ENCODE measurements at places on chromosomes 1 and 21.

- DNase-seq = no peak
These were observed 600.5 kb downstream of the NPHP4 start for GRCh38 chr1:5391725-5392124.

DNA sequence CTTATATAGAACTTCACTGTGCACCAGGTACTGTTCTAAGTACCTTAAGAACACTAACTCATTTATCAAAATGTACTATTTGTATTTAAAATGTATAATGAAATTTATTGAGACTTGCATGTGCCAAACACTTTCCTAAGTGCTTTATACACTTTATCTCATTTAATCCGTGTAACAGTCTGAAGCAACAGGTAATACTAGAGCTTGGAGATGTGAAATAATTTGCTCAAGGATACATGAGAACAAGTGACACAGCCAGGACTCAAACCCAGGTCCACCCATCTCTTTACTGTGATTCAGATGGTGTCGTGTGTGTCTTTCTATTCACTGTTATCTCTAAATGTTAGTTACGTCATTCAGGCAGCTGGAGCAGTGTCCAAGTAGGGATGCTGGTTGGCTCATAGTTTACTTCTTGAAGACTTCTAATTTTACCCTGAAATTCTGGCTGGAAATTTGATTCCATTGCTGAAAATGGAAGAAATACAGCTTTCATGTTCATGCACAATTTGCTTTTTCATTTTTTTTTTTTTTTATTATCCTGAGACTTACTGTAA is 169.7 kb upstream of the UBE2U start:
- DNase-seq = no peak

- DNase-seq = no peak
These were observed 27.8 kb upstream of the ZNF281 start for GRCh38 chr1:200437556-200438203.

- no peak for DNase-seq
These were observed 6.8 kb downstream of the MINDY1 start for GRCh38 chr1:150999926-151000325.

DNA sequence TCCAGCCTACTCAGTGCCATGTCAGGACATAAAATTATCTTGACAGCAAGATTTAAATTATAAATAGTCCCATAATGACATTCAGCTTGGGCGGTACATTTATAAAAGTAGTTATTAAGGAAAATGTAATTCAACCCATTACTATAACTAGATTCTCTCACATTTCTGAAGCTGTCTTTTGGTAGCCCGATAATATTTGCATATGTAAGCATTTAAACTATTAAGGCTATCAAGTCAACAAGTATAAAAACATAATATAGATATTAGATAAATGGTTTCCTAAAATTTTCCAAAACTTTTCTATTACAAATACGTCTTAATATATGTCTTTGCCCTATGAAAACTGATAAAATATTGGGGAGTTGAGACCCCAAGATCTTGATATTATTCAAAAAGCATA is 21.6 kb upstream of the GPR52 start:
- DNase-seq = no peak

GRCh38 chr1:209249785-209250440 is 333.6 kb upstream of the CAMK1G start:
- DNase-seq = no peak

GRCh38 chr21:15052459-15052763 is 12.4 kb downstream of the NRIP1 start:
- no peak for DNase-seq

DNA sequence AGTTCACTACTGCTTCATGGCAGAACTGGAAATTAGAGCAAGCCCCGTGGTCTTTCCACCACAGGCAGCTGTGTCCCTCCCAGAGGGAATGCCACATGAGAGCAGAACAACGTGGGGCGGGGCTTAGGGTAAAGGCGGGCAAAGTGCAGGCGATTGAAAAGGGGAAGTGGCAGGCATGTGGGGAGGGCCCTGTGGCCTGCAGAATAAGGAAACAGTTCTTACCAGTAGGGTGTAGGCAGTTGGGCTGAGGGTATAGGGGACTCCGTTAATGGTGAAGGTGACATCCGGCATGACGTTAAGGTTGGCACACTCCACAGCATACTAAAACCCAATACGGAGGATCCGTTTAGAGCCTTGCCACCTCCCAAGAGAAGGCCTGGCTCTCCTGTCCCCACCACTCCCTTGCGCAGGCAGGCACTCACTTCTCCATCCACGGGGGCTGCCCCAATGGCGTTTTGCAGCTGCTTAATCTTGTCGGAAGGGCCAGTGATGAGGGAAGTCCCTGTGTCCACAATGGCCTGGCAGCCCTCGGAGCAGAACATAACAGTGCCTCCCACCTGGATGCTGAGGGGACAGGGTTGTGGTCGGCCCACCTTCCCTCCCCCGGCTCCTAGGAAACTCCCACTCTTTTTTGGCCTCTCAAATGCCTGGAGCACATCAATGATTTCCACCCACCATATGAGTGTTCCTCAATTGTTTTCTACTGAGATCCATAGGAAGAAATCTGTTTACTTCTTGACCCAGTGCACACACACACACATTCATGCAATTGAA is 9.1 kb upstream of the RAB7B start:
- DNase-seq = no peak

GRCh38 chr1:80018348-80018747 is 1011.8 kb upstream of the ADGRL4 start:
- no peak for DNase-seq

DNA sequence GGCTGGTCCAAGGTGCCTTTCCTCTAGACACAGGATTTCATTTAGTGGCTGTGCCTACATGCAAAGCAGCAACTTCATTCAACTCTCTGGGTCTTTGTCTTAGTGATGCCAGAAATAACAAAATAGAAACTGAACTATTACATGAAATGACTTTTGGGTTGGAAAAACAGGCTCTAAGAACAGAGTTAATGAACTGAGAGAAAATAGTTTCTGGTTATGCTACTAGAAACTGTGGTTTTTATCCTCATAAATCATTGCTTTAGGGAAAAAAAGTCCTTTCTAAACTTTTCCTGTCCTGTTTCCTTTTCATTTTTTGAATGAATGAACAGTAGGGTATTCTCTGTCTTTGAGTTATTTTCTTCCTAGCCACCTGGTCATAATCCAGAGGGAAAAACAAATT is 424.0 kb downstream of the KIF26B start:
- DNase-seq = no peak

DNA sequence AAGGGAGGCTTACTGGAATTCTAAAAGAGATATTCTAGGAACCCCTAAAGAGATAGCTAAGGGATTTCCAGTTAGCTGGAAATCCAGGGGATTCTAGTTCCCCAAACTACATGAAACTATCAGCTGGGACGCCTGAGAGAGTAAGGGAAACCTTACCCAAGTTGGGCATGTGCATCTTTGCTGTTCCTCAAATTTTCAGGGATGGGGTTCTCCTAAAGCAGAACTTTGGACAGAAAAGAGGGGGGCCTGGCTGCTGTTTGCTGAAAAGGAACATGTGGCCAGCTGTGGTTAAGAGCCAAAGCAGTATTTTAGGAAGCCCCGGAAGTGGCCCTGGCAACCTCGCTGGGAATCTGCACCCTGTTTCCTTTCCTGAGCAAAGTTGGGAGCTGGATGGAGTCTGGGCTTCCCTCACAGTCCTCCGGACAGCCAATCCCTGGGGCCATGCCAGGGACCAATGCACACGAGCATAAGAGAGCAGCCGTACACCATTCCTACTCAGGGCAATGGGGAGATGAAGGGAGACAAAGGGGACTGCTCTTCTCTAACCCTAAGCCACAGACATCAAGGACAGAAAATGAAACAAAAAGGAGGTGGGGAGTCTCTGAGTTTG is 154.3 kb downstream of the PLXNA2 start:
- DNase-seq = no peak

DNA sequence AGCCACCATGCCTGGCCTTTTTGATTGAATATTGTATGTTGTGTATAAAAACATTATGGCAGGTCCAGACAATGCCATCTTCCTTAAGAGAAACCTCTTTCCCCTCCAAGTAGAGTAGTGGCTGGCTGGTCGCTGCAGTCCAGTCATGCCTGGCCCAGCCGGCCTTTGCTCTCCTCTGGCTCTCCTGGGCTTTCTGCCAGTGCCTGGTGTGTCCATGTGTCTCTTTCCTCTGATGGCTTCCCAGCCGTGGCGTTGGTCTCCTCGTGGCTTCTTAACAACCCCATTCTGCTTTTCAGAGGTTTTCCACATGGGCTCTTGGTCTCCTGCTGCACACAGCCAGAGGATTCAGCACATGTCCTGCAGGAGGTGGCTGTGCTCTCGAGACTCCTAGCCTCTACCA is 58.7 kb downstream of the DIP2A start:
- no peak for DNase-seq

DNA sequence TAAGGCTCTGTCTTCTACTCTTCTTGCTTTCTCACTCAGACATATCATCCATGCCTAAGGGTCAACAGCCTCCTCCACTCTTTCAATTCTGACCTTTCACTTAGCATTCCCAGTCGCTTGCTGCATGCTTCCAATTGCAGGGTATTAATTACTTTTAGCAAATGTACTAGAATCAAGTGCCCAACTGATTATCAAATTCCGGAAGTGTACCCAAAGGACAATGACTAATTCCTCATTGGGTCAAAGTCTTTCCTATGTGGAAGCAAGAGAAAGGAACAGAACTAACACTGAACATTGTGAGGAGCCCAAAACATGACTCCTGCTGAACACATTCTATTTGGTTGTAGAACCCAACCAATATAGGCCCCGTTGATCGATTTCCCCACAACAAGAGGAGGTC is 101.8 kb downstream of the APP start:
- no peak for DNase-seq

GRCh38 chr1:28280977-28281381 is 21.7 kb downstream of the SESN2 start:
- DNase-seq = no peak

DNA sequence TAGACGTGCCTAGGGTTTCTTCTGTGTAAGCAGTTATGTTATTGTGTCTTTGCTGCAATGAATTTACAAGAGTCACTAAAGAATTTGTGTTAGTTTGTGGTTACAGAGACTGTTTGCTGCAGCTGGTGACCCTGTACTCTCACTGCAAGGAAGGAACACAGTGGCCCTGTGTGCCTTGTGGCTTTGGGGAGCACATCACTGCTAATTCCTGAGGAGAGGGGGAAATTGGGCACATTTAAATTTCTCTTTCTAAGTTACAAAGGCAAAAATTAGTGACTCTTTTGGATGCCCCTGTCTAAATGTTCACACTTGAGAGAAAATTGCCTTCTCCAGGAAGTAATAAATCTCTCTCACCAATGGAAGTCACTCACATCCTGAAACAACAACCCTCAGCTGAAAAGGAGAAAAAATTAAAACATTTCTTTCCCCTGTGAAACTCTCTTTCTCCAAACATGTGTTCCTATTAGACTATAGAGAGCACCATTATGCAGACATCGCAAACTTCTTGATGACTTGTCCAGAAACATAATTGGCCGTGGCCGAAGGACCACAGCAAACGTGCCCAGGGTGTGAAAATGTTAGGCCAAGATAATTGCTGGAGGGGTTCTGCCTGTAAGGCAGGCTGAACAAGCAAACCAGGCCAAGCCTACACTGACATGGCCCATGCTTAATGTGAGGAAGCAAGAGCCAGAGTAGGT is 32.3 kb upstream of the SPAG17 start:
- no peak for DNase-seq

GRCh38 chr1:113178522-113178921 is 105.5 kb downstream of the LRIG2 start:
- DNase-seq = no peak

GRCh38 chr1:116165572-116165971 is 54.4 kb downstream of the MAB21L3 start:
- no peak for DNase-seq
